ENCODE measurements at places on chromosomes 5 and 9.

DNA sequence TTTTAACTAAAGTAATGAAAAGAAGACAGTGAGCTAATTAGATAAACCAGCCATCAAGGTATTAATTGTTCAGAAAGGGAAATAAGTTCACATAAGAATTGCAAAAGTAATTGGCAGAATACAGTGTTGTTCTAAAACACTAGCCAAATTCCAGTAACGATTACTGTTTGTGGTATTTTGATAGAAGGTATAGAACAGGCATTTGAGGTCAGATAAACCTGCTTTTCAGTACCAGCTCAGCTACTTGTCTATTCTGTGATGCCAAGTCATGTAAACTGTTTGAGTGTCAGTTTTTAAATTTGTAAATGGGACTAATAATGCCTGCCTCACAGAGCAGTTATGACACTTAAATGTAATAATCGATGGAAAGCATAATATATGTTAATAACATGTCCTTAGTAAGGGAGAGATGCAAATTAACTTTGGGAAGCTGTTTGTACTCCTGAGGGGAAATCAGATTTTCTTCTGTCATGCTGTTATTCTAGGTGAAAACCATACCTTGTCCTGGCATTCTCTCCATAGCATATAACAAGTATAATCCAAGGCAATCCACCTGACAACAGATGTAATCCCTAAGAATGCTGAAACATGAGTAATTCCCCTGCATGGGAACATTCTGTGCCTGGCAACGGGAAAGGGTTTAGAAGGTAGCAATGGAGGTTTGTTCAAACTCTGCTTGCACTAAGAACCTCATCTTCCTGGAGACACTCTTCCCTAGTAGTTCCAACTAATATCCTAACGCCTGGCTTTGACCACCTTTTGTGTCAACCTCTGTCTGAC, 509.5 kb upstream of the PAPPA start:
- DNase-seq, result no peak

DNA sequence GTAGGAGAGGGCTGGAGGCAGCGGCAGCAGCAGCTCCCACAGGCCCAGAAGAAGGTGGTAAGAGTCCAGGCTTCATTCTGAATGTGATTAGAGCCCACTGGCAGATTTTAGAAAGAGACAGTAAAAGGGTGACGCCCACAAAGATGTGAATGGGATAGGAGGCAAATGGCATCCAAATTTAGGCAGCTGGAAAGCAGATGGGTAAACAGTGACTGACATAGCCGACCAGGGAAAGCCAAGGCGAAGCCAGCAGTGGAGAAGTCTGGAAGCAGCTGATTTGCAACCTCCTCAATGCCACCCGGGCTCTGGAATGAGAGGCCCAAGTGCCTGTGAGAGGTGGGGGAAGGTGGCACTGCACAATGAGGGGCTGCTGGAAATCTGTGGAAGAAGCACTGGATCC, 103.3 kb downstream of the C5orf15 start:
- DNase-seq, result no peak

DNA sequence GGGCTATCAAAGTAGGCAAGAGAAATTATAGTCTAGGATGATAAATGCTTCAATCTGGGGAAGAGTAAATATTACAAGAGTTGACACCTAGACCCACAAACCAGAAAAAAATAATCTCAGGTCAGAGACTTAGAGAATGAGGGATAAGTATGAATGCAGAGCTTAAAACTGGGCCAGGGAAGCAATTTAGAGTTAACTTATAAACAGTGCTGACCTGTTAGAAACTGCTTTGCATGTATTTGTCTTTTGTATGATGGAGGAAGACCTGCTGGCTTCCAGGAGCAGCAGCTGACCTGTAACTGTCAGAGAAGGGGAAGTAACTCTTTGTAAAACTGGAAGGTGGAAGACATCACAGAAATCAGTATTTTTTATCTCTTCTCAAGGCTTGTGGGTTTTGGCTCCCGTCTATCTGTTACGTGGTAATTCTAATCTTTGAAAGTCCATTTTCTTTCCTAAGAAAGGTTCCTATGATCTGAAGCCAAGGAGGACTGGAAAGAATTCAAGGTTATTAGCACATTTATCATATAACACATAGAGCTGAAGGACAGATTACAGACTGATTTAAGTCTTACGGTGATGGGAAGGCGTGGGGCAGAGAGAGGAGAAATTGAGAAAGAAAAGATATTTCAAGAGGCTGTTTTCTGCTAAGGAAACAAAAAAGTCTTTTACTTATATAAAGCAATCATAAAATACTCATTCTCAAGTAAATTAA, 114.7 kb upstream of the ADAMTS19 start:
- DNase-seq, result no peak

- DNase-seq, result no peak
Observed at GRCh38 chr5:111551161-111551560, 38.8 kb upstream of the STARD4 start.

GRCh38 chr5:136028782-136029742, at the start of gene TGFBI:
Gene TGFBI, plus strand, starts transcription at chr5:136028988. Its CDS starts 68 bp downstream, at chr5:136029056.
- no peak for DNase-seq

- no peak for DNase-seq
Observed at GRCh38 chr9:14366076-14366475, 52.1 kb upstream of the NFIB start.

GRCh38 chr5:158600679-158601078, 499.0 kb downstream of the EBF1 start:
- DNase-seq, result no peak

DNA sequence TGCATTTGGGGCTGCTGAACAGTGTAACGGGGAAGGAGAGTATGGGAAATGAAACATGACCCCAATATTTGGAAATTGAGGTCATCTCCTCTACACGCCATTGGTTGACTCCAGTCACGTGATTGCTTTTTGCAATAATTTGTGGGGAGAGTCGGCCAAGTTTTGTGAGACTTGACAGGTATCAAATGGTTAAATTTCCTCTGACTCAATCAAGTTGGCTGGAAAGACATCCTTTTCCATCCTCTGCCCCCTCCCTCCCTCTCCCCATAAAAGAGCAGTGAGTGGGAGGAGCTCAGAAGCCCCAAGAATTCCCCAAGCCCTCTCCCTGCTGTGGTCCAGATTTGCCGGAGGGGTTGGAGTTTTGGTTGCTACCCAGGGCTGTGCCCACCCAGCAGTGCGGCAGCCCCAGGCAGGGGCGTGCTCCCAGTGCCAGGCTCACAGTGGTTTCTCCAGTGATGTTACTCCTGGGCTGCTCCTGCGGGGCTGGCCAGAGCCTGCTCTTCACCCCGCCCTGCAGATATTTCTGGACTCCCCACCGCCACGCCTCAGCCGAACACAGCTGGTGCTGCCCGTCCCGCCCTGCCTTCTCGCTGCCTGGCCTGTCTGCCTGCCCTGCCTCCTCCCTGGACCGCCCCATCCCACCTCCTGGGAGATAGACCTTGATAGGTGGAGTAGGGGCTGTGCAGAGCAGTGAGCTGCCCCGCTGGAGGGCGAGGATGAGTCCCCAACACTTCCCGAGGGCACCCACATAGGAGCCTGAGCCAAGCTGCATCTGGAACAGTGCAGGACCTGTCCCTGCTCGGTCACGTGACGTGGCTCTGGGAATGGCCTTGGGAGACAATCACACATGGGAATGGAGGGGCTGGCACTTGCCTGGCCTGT, 3.4 kb downstream of the COL5A1 start:
- no peak for DNase-seq

DNA sequence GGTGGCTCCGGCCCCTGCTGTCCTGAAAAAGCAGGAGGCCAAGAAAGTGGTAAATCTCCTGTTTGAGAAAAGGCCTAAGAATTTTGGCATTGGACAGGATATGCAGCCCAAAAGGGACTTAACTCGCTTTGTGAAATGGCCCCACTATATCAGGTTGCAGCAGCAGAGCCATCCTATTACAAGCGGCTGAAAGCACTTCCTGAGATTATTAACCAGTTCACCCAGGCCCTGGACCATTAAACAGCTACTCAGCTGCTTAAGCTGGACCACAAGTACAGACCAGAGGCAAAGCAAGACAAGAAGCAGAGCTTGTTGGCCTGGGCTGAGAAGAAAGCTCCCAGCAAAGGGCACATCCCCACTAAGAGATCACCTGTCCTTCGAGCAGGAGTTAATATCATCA, 89.7 kb downstream of the MLLT3 start:
- no peak for DNase-seq

DNA sequence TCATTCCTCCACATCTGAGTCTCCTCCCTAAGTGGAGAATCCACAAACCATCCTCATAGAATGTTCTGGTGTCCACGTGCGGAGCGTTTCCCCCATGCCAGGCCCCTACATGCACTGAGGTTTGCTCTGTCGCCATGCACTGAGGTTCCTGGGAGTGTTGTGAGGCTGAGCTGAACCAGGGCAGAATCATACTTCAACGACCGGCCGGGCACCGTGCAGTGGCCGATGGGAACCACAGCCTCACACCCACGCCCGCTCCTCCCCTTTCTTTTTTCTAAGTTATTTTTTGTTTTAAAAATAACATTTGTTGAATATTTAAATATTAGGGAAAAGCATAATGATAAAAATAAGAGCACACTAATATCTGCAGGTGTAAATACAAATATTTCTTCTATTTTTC, 260.4 kb upstream of the IRX4 start:
- DNase-seq, result no peak

DNA sequence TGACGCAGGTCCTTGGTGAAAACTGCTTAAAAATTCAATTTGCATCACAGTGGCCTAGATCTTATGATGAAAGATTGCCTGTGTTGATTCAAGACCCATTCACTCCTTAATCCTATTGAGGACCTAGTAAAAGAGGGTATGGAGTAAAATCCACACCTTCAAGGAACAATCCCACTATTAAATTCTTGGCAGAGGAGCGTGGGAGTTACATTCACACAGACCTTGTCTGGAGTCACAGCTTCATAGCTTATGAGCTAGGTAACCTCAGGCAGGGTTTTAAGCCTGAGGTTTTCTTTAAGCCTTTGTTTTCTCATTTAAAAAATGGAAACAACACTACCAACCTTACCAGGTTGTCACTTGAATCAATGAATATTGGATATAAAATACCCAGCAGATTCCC, 566.5 kb upstream of the ZNF462 start:
- no peak for DNase-seq

DNA sequence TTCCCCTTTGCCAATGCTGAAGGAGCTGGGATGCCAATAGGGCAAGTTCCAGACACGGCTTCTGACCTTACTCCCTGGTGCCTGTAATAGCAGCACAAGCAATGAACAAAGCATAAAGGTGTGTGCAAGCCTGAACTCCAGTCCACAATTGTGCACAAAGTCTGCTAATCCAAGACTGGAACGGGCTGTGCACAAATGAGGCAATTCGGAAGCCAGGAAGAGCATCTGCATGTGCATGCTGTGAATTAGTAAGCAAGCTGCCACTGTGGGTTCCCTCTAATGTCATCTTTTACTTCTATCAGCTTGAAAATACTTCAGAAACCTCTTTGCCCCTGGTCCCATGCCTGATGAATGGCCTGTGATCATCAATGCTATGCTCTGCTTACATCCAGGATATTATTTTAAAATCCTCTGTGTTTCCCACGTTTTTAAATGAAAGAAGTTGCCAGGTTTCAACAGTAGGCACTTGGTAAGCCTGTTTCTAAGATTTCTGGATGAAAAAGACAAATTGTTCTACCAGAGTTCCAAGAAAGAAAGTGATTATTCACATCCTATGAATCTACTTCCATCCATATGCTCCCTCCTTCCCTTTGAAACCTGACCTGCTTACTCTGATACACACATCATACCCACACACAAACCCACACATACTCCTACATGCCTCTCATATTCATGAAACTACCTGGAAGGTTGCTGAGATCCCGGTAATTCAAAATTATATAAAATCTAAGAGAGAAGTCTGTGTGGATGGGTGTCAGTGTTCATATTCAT, 165.7 kb downstream of the KCTD16 start:
- DNase-seq, result no peak

- no peak for DNase-seq
Observed at GRCh38 chr5:127186657-127187056, 103.9 kb upstream of the MEGF10 start.

GRCh38 chr5:124574521-124575436, 171.7 kb downstream of the ZNF608 start:
- no peak for DNase-seq

- no peak for DNase-seq
Observed at GRCh38 chr5:100322483-100322882, 212.7 kb upstream of the FAM174A start.

- no peak for DNase-seq
Observed at GRCh38 chr5:51986733-51987132, 603.5 kb downstream of the ISL1 start.

DNA sequence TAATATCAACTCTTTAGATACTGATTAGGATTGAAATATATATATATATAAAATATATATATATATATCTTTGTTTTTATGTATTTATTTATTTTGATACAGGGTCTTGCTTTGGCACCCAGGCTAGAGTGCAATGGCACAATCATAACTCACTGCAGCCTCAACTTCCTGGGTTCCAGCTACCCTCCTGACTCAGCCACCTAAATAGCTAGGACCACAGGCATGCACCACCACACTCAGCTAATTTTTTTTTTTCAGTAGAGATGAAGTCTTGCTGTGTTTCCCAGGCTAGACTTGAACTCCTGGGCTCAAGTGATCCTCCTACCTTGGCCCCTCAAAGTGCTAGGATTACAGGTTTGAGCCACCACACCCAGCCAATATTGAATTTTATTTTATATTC, 20.6 kb upstream of the CDH6 start:
- DNase-seq, result no peak

- no peak for DNase-seq
Observed at GRCh38 chr9:135353935-135354334, 125.6 kb upstream of the PPP1R26 start.

Measured in stimulated activated CD4-positive, alpha-beta T cell treated with anti-CD3 and anti-CD28 coated beads, Interleukin-12 subunit alpha, Interleukin-12 subunit beta, amount 100 ng/mL, for 24 hours (primary cell).